ENCODE measurements at places on chromosomes 2 and 18.
A peak's percentile ranks its signal among the peaks of the same experiment; 100 is the strongest.

GRCh38 chr2:176638167-176639015 lies 369.1 kb downstream of the MTX2 start:
- peaks cover 72% of the 10 kb centered on the region for H3K27me3 ChIP-seq
- H3K4me3 ChIP-seq: peak overlapping the region; percentile 58
- no peaks in the 10 kb centered on the region for H3K36me3 ChIP-seq
- H3K4me1 ChIP-seq: peaks cover 6% of the 10 kb centered on the region
- H3K27ac ChIP-seq: no peak overlapping the region

DNA sequence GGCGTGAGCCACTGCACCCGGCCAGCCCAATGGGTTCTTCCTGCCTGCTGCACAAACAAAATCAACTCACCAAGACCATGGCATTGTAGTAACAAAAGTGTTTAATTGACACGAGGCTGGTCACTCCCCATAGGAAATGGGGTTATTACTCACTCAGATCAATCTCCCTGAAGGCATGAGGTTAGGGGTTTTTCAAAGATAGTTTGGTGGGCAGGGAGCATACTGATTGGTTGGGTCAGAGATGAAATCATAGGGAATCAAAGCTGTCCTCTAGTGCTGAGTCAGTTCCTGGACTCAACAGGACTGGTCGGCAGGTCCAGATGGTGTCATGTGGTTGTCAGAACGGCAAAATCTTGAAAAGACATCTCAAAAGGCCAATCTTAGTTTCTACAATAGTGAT lies 122.1 kb downstream of the TMEM17 start:
- no peak overlapping the region for H3K27ac ChIP-seq
- H3K4me1 ChIP-seq: no peaks in the 10 kb centered on the region
- H3K27me3 ChIP-seq: peaks cover 4% of the 10 kb centered on the region
- no peaks in the 10 kb centered on the region for H3K36me3 ChIP-seq
- H3K4me3 ChIP-seq: no peak overlapping the region
- no peak for DNase-seq

DNA sequence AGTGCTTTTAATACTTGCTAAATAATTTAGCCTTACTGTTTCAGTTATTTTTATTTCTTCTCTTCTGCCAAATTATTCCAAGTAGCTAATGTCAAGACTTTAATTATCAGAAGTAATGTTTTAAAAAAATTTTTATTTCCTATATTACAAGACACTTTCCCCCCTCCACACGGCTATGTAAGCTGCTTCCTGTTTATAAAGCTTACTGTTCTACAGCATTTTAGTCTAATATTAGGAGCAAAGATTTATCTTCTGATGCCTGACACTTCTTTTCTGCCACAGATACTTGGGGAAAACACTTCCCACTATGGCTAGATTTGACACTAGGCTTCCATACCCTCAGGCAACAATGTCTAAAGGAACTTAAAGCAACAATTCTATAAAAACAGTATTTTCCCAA lies 62.3 kb downstream of the ROCK1 start:
- DNase-seq: no peak
- H3K36me3 ChIP-seq: peaks cover 10% of the 10 kb centered on the region
- H3K4me1 ChIP-seq: peaks cover 18% of the 10 kb centered on the region
- no peak overlapping the region for H3K4me3 ChIP-seq
- H3K27ac ChIP-seq: no peak overlapping the region

DNA sequence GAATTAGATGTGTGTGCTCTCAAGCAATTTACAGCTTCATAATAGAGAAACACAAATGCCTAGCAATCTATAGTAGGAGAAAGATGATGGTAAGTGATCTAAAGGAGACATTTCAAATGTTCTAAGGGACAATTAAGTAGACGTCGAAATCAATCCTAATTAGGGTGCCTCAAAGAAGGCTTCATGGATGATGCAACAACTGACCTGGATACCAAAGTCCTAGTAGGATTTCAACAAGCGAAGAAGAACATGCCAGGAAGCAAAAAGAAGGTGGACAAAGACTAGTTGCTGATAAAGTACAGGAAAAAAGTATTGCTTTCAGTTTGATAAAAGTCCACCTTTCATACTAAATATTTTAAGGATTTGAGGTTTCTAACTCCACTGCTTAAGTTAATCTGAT lies 12.5 kb downstream of the FIGN start:
- no peaks in the 10 kb centered on the region for H3K27me3 ChIP-seq
- no peak overlapping the region for H3K4me3 ChIP-seq
- no peak overlapping the region for H3K27ac ChIP-seq
- no peaks in the 10 kb centered on the region for H3K36me3 ChIP-seq

GRCh38 chr2:127514485-127514884 lies 11.8 kb downstream of the IWS1 start:
- DNase-seq: no peak
- no peak overlapping the region for H3K4me3 ChIP-seq
- H3K4me1 ChIP-seq: peaks cover 61% of the 10 kb centered on the region
- no peak overlapping the region for H3K27ac ChIP-seq

DNA sequence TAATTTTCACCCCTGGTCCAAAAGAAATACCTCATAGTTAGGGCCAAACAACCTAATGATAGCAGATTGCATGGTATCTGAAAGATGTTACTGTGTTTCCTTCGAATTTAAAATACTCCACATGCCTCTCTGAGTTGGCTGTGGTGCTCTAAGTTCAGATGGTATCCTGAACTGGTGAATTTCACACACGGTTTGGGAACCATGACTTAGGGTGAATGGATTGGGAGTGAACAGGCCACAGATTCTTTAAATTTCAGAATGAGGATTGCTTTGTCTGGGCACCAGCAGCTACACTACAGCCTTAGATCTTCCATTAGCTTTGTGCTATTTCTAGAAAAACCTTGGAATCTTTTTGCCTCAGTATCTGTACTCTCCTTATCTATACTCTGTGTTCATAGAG lies 6.2 kb downstream of the GMCL1 start:
- H3K36me3 ChIP-seq: peaks cover 20% of the 10 kb centered on the region
- H3K27me3 ChIP-seq: no peaks in the 10 kb centered on the region
- peaks cover 60% of the 10 kb centered on the region for H3K4me1 ChIP-seq
- H3K4me3 ChIP-seq: no peak overlapping the region
- no peak for DNase-seq

GRCh38 chr2:198441246-198441645 lies 636.9 kb downstream of the PLCL1 start:
- H3K4me3 ChIP-seq: no peak overlapping the region
- DNase-seq: no peak
- H3K36me3 ChIP-seq: no peaks in the 10 kb centered on the region
- H3K4me1 ChIP-seq: no peaks in the 10 kb centered on the region

DNA sequence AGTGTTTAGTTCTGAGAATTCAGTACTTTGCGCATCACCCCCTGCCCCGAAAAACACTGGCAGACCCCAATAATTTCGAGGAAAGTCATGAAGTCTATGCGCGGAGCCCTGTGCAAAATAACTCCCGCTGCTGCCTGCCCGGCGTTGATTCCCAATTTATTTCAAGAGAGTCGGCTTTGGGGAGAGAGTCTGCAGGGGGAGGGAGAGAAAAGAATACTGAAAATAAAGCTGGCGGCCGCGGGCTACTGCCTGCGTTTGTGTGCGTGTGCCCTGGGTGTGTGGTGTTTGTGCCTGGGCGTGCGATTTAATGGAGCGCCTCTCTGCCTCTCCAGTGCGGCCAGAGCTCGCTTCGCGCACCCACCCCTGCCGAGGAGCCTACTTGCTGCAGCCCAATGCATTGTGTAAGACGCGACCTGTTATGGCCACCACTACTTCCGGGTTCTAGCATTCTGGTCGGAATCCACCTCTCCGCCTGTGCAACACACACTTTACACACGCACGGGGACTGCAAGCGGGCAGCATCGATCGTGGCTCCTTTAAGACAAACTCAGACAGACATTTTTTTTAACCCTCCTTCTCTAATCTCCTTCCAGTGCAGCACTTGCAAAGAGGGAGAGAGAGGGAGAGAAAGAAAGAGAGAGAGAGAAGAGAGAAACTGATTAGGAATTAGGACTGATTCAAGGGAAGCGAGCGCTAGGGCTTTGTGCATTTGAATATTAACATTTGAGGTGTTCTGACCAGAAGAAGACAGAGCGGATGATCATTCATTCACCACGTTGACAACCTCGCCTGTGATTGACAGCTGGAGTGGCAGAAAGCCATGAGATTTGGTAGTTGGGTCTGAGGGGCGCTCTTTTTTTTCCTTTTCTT lies at the start of gene MEIS1:
TSS of gene MEIS1 (plus strand) at position 447 of the 870 bp plus-strand sequence. CDS start 732 bp downstream, outside the sequence.
- peak within 1 kb of the TSS; percentile 40 for H3K27ac ChIP-seq
- peak within 1 kb of the TSS; percentile 74 for H3K4me3 ChIP-seq
- peaks cover 91% of the 10 kb centered on the region for H3K27me3 ChIP-seq
- peak; percentile 14 for DNase-seq
- H3K4me1 ChIP-seq: peaks cover 24% of the 10 kb centered on the region

DNA sequence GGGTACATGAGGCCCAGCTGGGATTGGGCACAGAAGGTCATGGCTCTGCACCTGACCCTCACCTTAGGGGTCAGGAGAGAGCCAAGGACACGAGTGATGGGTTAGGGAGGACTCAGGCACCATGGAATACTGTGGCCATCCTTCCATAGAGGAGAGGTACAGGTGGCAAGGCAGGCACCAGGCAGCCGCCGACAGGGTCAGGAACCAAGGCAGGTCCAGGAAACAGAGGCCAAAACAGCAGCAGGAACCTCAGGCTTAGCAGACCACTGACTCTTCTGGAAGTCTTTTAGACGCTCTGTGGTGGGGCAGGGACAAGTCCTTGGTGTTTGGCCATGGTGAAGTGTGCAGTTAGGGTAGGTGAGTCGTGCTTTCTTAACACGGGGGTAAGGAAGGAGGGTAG lies 128.0 kb downstream of the NEDD4L start:
- H3K27ac ChIP-seq: no peak overlapping the region
- no peak for DNase-seq
- no peak overlapping the region for H3K4me3 ChIP-seq
- H3K36me3 ChIP-seq: no peaks in the 10 kb centered on the region

GRCh38 chr2:109324861-109325260 lies 195.9 kb downstream of the SH3RF3 start:
- no peak overlapping the region for H3K4me3 ChIP-seq
- H3K36me3 ChIP-seq: no peaks in the 10 kb centered on the region
- no peak for DNase-seq
- no peak overlapping the region for H3K27ac ChIP-seq

Measured in activated T-helper 1 cell treated with anti-CD3 and anti-CD28 coated beads, Interleukin-12 subunit alpha, Interleukin-12 subunit beta, Interleukin-2, Interleukin-4 antibody, amounts not matched to agents 30 ng/mL and 10 ng/mL and 1 ng/mL, durations not matched to agents 14 hours and 24 hours and 36 hours (primary cell).